ENCODE measurements at places on chromosomes 1 and 21. TPM values are rescaled to one million over a fixed set of nuclear protein-coding genes. Genes with fewer than 3 reads are reported as not detected.

SON gene
- total RNA-seq = 393 TPM

CTBS gene
- 16.8 TPM for total RNA-seq

CCDC28B gene
- 2.3 TPM for total RNA-seq

PPCS gene
- 50.1 TPM for total RNA-seq

TRIM58 gene
- total RNA-seq = 0.59 TPM

HSPA13 gene
- 6.9 TPM for total RNA-seq

TP73 gene
- 17.2 TPM for total RNA-seq

OPRD1 gene
- not detected for total RNA-seq

CFHR3 gene
- not detected for total RNA-seq

GJA9 gene
- not detected for total RNA-seq

MAEL gene
- not detected for total RNA-seq

TNFRSF9 gene
- total RNA-seq = not detected

MXRA8 gene
- 21.9 TPM for total RNA-seq

FAM72A gene
- total RNA-seq = 4.4 TPM

HES4 gene
- 12.7 TPM for total RNA-seq

ZFP69B gene
- 0.55 TPM for total RNA-seq

LCE1F gene
- total RNA-seq = 23.4 TPM

SPRR2A gene
- total RNA-seq = not detected

AUNIP gene
- 0.89 TPM for total RNA-seq

SDC3 gene
- 16.7 TPM for total RNA-seq

SH3BGR gene
- total RNA-seq = 1.3 TPM

EPS15 gene
- total RNA-seq = 127 TPM

KRTAP19-4 gene
- not detected for total RNA-seq

B3GALT5 gene
- total RNA-seq = 1.8 TPM

MANEAL gene
- total RNA-seq = 7.5 TPM

TFF3 gene
- total RNA-seq = not detected

ERG gene
- total RNA-seq = 3.3 TPM

UBE2U gene
- total RNA-seq = not detected

OR2L8 gene
- not detected for total RNA-seq

PHLDA3 gene
- total RNA-seq = 31.5 TPM

PCP4 gene
- total RNA-seq = 1.8 TPM

MORC3 gene
- 47.8 TPM for total RNA-seq

APCS gene
- not detected for total RNA-seq

SLC1A7 gene
- not detected for total RNA-seq

CHIA gene
- total RNA-seq = not detected

ENSA gene
- 301 TPM for total RNA-seq

PLA2G2D gene
- not detected for total RNA-seq

SLC45A3 gene
- 3.3 TPM for total RNA-seq

SGIP1 gene
- total RNA-seq = 2.8 TPM

CTSE gene
- total RNA-seq = not detected

PTPRF gene
- 209 TPM for total RNA-seq

RASAL2 gene
- total RNA-seq = 38.5 TPM

CACNA1E gene
- total RNA-seq = not detected

GPR25 gene
- not detected for total RNA-seq

MAP10 gene
- total RNA-seq = 0.60 TPM

SLC6A9 gene
- 94.4 TPM for total RNA-seq

BSND gene
- total RNA-seq = not detected

CFHR5 gene
- not detected for total RNA-seq

MARK1 gene
- 3.7 TPM for total RNA-seq

RBM34 gene
- 55.6 TPM for total RNA-seq

WDR64 gene
- total RNA-seq = not detected

PRRX1 gene
- 16.9 TPM for total RNA-seq

All from suprapubic skin (tissue), 4 donors.